ENCODE measurements at places on chromosomes 12 and 14. TPM values are rescaled to one million over a fixed set of nuclear protein-coding genes. Genes with fewer than 3 reads are reported as not detected.

Gene FOXM1
- total RNA-seq = 94.4 TPM

Gene FAM222A
- 7.2 TPM for total RNA-seq

Gene STYK1
- total RNA-seq = 0.28 TPM

Gene ISM2
- 0.33 TPM for total RNA-seq

Gene KRT72
- not detected for total RNA-seq

Gene ZFYVE26
- 5.7 TPM for total RNA-seq

Measured in A549 treated with CORT108297 at 1 μM for 4 hours (cell line).